ENCODE measurements at places on chromosomes 1 and 21. TPM values are rescaled to one million over a fixed set of nuclear protein-coding genes. Genes with fewer than 3 reads are reported as not detected.

HSD3B2 gene
- total RNA-seq = not detected

CD48 gene
- not detected for total RNA-seq

LMOD1 gene
- not detected for total RNA-seq

NECTIN4 gene
- total RNA-seq = 1.0 TPM

KCNT2 gene
- 4.1 TPM for total RNA-seq

DNA sequence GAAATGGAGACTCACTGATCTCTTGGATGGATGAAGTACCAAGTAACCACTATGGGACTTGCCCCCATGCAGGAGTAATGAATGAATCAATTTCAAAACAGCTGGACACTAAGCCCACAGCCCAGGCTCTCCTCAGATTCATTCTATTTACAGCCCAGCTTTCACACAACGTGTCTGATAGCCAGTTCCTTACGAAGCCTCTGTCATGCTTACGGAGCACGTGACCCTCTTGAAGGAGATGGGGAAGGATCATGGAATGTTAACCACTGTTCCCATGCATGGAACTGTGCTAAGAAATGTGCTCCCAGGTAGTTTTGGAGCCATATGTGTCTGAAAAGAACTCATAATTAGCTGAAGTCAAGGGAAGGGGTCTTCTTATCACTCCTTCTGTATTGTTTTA lies 124.1 kb downstream of the KIF26B start:
- DNase-seq = no peak

DNA sequence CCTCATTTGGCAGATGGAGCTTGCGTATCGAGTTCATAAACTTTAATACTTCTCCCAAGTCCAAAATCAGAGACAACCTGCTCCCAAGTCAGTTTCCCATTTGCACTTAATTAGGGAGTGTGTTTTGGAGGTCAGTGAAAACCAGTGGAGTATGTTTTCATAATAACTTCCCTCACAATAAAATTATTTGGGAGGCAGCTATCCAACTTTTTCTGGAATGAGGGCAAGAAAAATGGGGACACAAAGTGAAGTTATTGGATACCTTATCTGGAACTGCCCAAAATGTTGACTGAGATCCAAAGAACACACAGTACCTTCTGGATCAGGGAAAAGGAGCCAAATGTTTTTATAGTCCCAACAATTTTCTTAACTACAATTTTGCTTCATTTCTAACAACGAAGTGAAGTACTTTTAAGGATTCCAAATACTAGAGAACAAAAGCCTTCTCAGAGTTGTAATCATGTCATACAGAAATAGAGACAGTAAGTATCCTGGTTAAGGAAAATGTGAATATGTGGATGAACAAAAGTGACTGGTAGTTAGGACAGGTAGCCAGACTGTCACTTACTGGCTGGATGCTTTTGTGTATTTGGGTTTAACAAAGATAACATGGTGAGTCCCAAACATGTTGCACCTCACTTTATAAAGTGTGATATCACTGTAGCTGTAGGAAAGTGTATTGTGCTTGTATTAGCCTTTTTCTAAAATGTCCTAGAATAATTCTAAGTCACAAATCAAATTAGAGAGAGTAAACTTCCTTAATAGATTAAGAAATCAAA lies 325.0 kb downstream of the HLX start:
- DNase-seq = no peak

DNA sequence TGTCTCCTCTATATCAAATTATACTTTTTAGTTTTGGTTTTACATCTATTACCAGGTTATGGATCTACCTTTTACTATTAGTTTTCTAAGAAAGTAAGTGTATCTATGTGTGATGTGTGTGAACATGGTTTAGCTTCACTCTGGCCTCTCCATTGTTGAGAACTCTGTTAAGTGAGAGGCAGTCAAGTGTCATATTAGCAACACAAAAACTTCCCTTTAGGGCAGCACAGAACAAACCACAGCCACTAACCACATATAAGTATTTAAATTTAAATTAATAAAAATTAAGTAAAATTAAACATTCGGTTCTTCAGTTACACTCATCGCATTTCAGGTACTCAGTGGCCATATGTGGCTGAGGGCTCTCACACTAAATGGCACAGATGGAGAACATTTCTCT lies 96.6 kb downstream of the DPYD start:
- DNase-seq = no peak

GRCh38 chr21:37873655-37874054 lies 42.6 kb downstream of the KCNJ6 start:
- no peak for DNase-seq

DNA sequence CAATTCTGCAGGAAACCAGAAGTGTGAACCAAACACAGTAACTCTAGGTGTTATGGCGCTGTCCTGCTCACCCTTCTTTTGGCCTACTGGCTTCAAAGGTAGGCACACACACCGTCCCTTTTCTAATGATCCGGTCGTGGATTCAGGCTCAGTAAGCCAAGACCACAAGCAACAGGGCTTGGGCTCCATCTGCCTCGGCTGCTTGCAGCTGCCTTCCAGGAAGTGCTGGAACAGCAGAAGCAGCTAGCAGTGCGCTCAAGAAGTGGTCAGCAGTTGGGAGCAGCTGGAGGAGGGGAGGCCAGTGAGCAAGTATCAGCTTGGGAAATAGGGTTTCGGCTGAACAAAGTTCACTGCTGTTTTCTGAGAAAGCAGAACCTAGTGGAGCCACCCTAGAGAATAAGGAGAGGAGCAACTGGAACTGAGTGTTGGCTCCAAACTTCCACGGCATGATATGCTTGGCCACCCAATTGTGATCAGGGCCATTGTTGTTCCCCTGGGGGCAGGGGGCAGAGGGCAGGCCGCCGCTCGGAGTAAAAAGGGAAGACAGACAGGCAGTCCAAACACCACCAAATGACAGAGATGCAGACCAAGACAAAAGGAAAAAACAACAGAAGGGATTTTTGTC lies 173.4 kb downstream of the TOMM20 start:
- DNase-seq = no peak

GRCh38 chr1:237287876-237288521 lies 246.0 kb downstream of the RYR2 start:
- no peak for DNase-seq

- DNase-seq = no peak
Measured at GRCh38 chr1:94272388-94272787, 35.0 kb upstream of the ARHGAP29 start.

- DNase-seq = no peak
Measured at GRCh38 chr1:88890791-88891317, 513 bp downstream of the GTF2B start.

- DNase-seq = no peak
Measured at GRCh38 chr1:163202833-163203451, at the start of gene RGS5. RGS5 (minus strand) TSS chr1:163202916; CDS start chr1:163202835, 81 bp downstream.

GRCh38 chr1:230772457-230773395 lies 25.5 kb downstream of the CAPN9 start:
- DNase-seq = peak; percentile 59

- DNase-seq = no peak
Measured at GRCh38 chr1:106233511-106233910, 823.0 kb upstream of the PRMT6 start.

DNA sequence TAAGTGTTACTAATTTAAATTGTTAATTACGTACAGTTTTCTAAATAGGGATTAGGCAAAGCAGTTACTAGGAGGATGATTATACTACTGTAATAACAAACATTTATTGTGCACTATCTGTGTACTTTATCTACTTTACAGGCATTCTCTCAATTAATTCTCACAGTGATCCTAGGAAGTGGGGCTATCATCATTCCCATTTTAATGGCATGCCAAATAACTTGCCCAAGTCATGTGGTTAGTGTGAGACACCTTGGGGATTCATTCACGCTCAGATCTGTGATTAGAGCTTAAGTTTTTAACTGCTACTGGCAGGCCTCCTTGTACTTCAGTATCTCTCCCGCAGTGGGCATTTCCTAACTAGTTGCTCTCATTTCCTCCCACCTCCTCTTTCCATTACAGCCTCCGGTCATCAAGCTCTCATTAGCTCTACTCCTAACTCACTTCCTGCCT lies 11.5 kb downstream of the PHLDA3 start:
- DNase-seq = no peak

GRCh38 chr1:41161846-41162245 lies 80.3 kb downstream of the SCMH1 start:
- DNase-seq = no peak

DNA sequence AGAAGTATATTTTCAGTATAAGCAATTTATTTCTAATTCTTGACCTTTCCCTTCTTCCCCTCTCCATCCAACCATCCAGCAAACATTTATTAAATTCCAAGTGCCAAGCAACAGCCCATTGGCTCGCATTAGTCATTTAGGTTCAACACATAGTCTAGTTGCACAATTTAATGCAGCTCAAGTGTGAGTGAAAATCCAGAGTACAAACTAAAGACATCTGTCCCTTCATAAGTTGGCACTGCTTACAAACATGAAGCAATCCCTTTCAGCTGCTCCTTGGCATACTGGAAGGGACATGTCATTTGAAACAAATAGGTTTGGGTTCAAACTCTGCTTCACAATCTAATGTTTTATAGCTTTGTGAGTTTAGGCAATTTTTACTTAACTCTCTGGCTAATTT lies 10.7 kb downstream of the CASQ2 start:
- DNase-seq = no peak

DNA sequence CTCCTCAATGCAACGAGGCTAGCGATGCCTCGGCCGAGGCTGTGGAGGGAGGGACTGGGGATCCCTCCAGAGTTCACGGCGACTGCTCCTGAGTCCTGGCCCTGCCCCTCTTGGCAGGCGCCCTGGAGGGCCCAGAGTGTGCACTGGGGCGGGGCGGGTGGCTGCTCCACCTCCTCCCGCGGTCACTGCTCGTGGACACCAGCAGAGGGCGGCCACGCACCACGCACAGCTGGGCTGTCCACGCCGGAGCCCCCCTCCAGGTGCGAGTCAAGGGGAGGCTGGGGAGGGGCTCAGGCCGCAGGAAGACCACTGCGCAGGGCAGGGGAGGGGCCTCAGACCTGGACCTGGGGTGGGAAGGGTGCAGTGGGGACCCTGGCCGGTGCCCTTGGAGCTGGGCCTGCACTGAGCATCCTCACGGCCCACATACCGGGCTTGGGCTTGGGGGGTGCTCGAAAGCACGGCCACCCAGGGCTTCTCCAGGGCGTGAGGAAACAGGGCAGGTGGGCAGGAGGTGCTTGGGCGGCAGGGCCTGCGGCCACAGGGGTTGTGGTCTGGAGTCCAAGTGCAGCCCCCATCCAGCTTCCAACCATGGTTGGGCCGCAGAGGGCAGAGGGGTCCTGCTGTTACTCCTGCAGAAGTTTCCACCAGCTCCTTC lies 20.6 kb upstream of the TTC34 start:
- no peak for DNase-seq

Data from NCI-H460 (cell line).